ENCODE measurements at places on chromosomes 3 and 15.

GRCh38 chr3:139312959-139313358 lies 30.9 kb upstream of the MRPS22 start:
- peak; percentile 83 for DNase-seq

DNA sequence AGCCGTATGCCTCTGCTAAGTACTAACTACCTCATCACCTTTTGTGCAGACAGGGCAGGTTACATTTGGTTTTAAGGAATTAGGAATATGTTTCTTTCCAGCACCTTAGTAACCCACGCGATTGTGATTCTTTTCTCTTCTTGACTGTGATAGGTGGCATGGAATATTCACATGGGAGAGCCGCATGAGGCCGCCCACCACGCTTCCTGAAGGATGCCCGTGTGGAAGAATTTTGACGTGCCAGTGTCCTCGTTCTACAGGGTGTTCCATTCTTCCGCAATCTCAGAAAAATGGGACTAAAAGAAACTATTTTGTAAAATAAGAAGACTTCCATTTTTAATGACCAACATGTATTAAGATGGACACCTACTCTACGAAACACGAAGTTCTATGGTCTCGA lies 16.3 kb downstream of the B3GNT5 start:
- DNase-seq: no peak

DNA sequence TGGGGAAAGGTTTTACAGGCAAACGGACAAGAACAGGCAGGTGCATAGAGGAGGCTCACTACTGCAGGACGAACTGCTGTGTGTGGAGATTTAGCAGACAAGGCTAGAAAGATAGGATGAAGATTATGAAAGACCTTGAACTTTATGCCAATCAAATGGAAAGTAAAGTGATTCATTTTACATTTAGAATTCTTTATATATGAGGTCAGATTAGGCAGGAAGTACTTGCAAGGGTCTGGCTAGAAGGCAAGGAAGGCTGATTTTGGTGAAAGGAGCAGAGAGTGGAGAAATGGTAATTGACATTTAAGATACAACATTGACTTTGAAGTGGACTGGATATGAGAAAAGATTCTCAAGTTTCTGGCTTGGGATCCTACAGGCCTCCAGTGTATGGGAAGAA lies 33.6 kb downstream of the PLSCR4 start:
- no peak for DNase-seq

GRCh38 chr3:115595611-115596275 lies 27.6 kb upstream of the GAP43 start:
- DNase-seq: no peak

GRCh38 chr3:123028233-123028828 lies 768 bp upstream of the SEMA5B start:
- DNase-seq: peak; percentile 58

DNA sequence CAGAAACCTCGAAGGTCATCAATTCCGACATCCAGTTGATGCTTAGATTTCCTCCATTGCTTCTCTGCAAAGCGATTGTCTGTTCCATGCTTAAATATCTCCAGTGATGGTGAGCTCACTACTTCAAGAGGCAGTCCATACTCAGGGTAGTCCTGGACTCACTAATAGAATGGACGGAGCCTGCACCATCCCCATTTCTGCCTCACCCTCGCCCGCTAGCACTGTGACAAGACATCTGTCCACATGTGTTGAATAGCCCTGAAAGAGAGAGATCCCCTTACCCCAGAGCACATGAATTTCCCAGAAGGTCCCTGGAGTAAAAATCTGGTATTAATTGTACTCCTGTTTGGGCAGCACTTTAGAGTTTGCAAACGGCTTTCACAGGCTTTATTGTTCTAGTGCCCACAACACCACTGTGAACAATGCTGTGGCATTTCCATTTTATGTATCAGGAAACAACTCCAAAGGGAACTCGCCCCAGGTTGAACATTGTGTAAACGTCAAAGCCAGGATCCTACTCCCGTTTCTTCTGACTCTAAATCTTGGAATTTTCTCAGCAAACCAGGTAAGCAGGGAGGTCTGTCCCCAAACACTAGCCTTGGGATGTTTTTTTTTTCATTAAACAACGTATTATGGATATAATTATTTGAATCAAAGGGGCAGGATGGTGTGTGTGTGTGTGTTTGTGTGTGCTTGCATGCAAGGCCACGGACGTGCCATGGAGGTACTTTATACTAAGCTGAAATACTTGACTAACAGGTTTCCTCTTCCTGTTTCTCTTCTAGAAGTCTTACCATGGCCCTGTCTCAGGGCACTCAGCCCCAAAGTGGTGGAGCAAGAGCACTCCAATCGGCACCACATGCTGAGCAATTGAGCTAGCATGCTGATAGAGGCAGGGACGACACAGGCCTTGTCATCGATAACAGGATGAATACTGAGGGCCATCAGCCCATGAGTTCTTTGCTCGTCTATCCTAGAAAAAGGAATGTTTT lies 198.3 kb downstream of the OPA1 start:
- DNase-seq: no peak

GRCh38 chr3:60010781-60011180 lies 961.0 kb upstream of the CFAP20DC start:
- DNase-seq: no peak

- DNase-seq: no peak
These were observed 18.3 kb upstream of the TUBGCP5 start for GRCh38 chr15:23057707-23058106.

GRCh38 chr3:131007256-131007655 lies 19.4 kb downstream of the ASTE1 start:
- no peak for DNase-seq

GRCh38 chr3:191813245-191813644 lies 352.3 kb downstream of the PYDC2 start:
- no peak for DNase-seq

- no peak for DNase-seq
These were observed 6.5 kb downstream of the TPM1 start for GRCh38 chr15:63048776-63049665.

- no peak for DNase-seq
These were observed 9.6 kb downstream of the CMC1 start for GRCh38 chr3:28250999-28251398.

DNA sequence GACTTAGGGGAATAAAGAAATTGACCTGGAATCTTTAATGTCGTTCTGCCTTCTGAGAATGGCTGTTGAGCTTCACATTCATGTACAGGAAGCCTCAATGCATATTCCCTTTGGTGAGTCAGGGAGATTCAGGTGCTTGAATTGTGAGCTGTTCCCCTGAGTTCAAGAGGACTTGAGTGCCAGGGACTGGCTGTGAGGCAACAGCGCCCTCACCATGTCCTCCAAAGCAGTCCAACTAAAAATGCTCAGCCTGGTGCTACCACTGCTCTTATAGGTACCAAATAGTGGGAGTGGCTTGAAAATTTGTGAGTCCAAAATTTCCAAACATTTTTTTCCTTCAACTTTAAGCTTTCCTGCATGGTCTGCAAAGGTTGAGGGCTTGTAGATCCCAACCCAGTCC lies 54.1 kb downstream of the LEO1 start:
- peak; percentile 53 for DNase-seq

Data from A172 (cell line).